ENCODE measurements at places on chromosomes 7 and 10. TPM values are rescaled to one million over a fixed set of nuclear protein-coding genes. Genes with fewer than 3 reads are reported as not detected.

The CTTNBP2 gene
- 52.9 TPM for total RNA-seq

The CH25H gene
- total RNA-seq, result 0.25 TPM

The PDCD4 gene
- 34.2 TPM for total RNA-seq

The TMEM229A gene
- total RNA-seq, result 0.74 TPM

Data from temporal lobe (tissue), 4 donors.